ENCODE measurements at places on chromosomes 1 and 21.

GRCh38 chr1:248853663-248854375 lies 5.1 kb downstream of the ZNF692 start:
- no peak for DNase-seq

GRCh38 chr21:44059710-44060109 lies 47.5 kb upstream of the PWP2 start:
- DNase-seq = no peak

GRCh38 chr1:61450454-61450853 lies 274.5 kb downstream of the TM2D1 start:
- no peak for DNase-seq

GRCh38 chr1:232192781-232193450 lies 437.0 kb downstream of the SIPA1L2 start:
- DNase-seq = no peak

DNA sequence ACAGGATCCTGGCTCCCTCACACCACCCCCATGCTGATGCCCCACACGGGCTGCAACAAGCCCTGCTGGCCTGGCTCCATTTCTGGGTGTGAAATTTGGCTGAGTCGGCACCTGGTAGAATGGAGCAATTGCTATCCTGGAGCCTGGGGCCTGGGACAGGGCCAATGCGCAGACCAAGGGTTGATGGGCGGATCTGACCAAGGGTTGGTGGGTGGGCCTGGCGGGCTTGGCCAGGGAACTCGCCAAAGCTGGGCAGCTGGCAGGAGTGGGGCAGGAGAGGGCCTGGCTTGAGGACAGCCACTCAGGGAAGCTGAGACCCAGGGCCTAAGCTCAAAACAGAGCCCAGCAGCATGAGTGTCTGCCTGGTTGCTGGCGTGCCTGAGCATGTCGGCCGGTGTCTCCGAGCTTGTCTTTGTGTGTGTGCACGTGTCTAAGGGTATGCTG lies 70.9 kb upstream of the POU3F1 start:
- DNase-seq = no peak

- DNase-seq = no peak
Measured at GRCh38 chr21:34865400-34866241, 183.5 kb downstream of the RUNX1 start.

- DNase-seq = no peak
Measured at GRCh38 chr1:100499194-100499811, 38.6 kb upstream of the GPR88 start.

DNA sequence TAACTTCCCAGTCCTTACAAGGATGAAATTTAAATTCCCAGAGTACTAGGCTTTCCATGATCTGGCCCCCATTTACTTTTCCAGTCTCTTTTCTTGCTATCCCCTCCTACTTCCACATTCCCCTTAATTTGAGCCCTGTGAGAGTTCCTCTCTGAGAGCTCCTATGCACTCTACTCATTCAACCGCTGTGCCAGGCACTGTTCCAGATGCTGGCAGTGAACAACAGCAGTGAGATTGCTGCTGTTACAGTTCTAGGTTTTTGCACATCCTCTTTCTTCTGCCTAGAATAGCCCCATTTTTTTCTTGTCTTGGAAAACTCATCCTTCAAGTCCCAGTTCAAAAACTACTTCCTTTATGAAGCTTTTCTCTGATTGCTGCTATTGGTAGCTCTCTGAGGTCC lies 18.8 kb downstream of the ATF6 start:
- DNase-seq = no peak
